ENCODE measurements at places on chromosomes 12 and 14.

DNA sequence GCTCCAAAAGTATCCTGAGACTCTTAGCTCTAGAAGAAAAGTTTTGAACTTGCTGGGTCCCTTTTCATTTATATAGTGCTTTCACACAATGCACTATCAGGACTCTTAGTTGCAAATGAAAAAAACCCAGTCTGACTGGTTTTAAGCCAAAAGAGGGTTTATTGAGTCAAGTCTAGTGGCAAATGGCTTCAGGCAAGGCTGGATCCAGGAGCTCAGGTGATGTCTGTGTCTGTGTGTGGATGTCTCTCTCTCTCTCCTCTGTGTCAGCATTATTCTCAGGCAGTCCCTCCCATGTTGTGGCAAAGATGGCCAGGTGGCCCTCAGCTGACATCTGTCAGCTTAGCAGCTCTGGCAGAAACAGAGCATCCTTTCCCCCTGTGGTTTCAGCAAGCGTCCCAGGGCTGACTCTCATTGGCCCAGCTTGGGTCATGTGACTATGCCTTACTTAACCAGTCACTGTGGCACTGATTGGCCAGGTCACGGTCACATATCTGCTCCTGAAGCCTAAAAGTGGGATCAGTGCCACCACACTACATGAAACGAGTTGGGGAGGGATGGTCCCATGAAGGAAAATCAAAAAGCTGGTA lies 6.2 kb downstream of the TMEM120B start:
- no peak for DNase-seq

DNA sequence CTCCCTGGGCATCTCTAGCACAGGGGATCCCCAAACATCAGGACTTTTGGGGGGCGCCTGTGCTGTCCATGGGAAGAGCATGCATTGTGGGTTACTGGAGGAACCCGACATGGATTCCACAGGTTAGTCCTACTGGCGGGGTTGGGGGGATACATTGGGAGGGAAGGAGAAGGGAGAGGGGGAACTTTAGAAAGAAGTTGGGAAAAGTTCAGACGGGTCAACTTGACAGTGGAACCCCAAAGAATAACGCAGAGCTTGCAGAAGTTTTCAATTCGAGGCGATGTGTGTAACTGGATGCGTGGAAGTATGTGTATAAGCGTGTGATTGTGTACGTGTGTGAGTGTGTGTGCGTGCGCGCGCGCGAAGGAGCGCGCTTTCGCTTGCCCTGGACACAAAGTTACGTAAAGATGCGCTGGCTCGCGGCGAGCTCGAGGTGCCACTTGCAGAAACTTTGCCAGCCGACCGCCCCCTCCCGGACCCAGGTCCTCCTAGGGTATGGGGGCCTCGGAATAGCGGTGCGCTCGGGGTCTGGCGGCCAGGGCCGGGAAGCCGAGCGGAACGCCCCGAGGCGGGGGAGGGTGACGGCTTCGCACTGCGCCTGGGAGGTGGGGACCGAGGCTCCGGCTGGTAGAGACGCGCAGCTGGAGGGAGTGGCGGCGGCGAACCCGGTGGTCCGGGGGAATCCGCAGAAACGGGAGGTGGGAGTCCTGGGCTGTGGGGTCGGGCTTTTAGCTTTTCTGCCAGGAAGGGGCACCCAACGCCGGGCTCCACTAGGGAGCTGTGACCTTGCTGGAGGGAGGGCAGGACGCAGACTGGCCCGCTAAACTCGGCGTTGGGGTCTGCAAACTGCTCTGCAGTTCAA lies 669 bp downstream of the RFX4 start:
- no peak for DNase-seq

DNA sequence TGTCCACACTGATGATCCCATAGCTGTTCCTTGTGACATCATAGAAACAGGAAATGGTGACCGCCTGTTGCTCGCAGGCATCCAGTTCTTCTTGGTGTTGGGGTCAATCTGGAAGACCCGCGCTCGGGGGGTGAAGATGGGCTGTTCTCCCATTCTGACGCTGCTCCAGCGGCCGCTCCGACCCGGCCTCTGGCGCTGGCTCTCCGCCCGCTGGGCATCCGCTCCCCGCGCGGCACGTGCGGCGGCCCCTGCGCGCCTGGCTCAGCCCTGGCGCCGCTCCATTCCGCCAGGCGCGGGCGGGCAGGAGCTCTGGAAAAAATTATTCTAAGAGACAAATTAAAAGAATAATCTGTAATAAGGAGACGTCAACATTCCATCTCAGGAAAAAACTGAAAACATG lies 761.1 kb downstream of the TMEM121 start:
- no peak for DNase-seq

GRCh38 chr14:98173305-98173704 lies 1098.7 kb downstream of the BCL11B start:
- no peak for DNase-seq

DNA sequence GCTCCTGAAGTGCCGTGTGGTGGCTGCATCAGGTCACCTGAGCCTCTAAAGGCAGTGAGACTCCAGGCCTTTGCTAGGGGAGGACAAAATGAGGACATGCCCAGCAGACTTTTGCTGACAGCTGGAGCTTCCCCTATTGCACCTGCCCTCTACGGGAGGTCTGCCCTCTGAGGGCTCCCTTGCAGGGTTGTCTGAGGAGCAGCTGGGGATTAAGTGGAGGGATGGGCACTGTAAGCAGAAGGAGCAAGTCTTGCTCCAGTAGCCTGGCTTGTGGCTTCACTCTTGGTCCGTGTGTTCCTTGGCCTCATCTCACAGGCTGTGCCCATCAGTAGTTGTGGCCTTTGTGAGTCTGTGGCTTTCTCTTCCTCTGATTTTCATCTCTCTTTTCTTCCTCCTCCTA lies 66.9 kb upstream of the NRXN3 start:
- no peak for DNase-seq

DNA sequence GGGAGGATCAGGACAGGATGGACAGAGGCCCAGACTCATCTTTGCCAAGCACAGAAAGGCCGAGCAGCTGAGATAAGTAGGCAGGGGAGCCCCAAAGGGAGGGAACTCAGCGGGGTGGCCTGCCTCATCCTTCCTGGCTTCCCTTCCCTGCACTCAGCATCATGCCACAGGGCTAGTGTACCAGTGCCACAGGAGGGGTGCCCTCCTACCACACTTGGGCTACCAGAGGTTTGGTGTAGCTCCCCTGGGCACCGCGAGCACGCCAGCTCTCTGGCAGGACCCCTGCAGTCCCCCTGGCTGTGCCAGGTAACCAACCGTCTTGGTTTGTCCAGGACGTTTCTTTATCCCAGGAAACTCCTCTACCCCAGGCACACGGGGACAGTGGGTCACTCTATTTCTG lies 123.5 kb downstream of the ESRRB start:
- no peak for DNase-seq

GRCh38 chr14:65222440-65222858 lies 120.1 kb upstream of the MAX start:
- DNase-seq, result no peak

DNA sequence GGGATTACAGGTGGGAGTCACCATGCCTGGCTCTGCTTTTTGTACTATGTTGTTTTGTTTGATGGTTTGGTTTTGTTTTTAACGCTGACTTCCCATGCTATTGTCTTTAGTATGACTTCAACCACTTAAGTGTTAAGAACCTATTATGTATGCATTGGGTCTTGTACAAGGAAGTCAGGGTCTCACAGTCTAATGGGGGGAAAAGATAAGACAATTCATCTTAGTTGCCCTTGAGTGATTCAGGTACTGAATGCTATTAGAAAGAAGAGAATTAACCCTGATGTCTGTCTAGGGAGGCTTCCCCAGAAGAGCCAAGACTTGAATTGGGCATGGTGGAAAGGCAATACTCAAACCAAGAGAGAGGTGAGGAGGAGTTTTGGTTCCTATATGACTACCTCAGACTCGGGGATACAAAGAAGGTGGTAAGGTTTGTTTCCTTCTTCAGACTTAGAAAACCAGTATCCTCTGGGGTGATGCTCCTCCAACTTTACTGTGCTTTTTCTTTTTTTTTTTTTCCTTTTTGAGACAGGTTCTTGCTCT lies 64.6 kb downstream of the SUSD6 start:
- no peak for DNase-seq

GRCh38 chr12:95258151-95258550 lies 40.5 kb downstream of the VEZT start:
- no peak for DNase-seq

All from SK-N-MC (cell line).